CD4-positive, alpha-beta T cell treated with Interleukin-17A for 4 hours (primary cell): ENCODE measurements at places on chromosomes 2 and 18.

- no peak for DNase-seq
These were observed 26.6 kb downstream of the GEN1 start for GRCh38 chr2:17780546-17780945.

DNA sequence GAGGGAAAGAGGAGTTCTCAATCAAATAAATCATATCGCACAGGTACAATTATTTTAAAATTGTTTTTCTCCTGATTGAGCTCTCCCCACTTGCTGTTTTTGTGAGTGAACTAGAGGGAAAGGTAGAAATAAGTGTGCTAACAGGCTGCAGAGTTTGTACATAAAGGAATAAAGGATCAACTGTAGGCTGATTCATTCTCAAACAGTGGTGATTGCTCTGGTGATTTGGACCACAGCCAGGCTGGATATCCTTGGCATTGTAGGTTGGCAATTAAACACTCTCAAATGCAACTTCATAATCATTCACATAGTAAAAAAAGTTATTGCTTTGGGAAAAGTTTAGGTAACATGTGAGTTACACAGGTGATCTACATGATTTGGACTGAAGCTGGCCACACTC, 29.8 kb downstream of the LRP1B start:
- DNase-seq: no peak

DNA sequence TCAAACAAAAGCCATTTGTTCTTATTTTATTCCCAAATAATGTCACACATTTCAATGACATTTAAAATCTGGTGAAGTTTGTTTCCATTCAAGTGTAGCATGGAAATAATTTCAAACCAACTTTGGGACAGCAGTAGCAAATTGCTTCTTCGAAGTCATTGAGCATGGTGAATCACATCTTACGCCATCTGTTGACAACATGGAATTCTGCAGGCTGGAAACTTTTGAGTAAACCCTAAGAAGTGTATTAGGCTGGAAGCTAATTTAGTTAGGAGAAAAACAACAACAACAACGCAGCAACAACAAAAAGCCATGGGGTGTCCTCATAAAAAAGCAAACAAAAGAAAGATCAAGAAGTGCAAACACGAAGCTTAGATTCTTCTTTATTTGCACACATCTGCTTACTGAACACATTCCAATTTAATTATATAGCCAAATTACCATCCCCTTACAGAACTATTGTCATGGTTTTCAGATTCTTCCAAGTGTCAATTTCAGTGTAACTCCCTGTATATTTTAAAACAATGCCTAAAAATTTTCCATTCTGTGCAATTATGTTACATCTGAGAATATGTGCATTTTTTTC, 659.0 kb upstream of the CDH7 start:
- DNase-seq: no peak

DNA sequence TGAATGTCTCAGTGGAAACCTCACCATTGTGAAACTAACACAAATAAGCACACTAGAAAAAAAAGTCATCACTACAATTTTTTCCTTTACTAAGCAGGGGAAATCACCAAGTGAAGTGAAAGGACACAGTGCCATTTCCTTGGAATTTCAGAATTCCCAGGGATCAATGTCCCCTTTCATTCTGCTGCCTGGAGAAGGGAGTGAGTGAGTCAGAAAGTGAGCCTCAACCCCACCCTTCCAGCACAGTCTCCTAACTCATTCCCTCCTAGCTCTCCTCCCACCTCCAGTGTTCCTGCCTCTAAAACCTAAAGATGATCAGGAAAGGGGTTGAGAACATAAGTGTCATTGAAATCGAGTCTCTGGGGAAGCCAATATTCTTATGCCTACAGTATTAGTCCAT, 608.5 kb downstream of the RNF144A start:
- no peak for DNase-seq

- peak; percentile 3 for DNase-seq
These were observed 172.9 kb upstream of the SETBP1 start for GRCh38 chr18:44507729-44508325.
